ENCODE measurements at places on chromosomes 5 and 9.

DNA sequence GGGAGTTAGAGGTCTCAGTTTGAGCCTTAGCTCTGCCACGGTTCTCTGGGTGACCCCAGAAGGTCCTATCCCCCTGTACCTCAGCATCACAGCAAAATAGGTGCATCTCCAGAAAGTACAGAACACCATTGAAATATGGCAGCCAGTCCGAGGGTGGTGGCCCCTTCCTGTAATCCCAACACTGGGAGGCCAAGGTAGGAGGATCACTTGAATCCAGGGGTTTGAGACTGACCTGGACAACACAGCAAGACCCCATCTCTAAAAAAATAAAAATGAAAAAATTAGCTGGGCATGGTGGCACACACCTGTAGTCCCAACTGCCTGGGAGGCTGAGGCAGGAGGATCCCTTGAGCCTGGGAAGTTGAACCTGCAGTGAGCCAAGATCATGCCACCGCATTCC lies 7.0 kb upstream of the CRB2 start:
- no peak for DNase-seq

DNA sequence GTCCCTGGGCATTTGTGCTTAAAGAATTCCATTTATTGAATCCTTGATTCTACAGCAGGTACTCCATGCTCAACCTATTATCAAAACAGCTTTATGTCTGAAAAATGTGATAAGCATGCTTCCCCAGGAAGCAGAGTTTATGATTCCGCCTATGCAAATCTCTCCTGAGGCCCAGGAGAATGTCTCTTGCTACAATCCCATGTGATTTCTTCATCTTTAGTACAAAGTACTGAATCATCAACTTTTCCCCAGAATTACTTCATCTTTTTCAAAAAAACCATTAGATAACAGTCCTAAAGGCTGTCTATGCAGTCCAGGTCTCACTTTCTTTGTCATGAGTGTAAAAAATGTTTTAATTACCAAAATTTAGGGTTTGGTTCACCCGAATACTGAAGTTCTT lies 130.2 kb upstream of the ADAMTSL1 start:
- DNase-seq: no peak

- DNase-seq: no peak
These were observed 28.9 kb downstream of the TYRP1 start for GRCh38 chr9:12722131-12722530.

DNA sequence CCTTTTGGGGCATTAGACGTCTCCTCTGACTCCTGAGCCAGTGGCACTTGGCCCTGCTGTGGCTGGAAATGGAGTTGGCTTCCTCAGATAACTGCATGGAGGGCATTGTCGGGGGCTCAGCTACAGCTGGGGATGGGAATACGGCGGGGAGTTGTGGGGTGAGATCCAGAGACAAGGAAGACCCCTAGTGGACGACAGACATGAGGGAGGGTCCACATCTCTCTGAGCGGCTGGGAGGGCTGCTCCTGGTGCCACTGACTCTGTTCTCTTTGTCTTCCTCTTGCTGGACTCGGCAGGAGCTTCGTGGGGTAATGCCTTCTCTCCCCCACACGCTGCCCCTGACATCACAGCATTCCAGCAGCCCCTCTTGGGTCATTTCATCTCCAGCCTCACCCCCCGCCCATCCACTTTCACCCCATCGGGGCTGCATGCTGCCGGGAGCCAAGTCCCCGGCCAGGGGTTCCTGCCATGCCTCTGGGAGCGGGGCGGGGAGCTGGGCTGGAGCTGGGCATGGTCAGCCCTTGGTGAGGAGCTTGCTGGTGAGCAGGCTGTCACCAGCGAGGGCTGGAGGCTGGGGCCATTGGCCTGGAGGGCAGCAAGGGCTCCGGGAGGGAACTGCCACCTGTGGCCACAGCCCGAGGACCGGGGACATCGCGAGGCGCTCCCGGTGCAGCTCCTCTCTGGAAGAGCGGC lies 172.3 kb downstream of the CACNA1B start:
- DNase-seq: no peak

GRCh38 chr5:81426359-81427030 lies 32.6 kb upstream of the ACOT12 start:
- no peak for DNase-seq

GRCh38 chr9:98010445-98010844 lies 27.3 kb downstream of the ANP32B start:
- no peak for DNase-seq

GRCh38 chr5:31412324-31412723 lies 119.6 kb downstream of the DROSHA start:
- DNase-seq: no peak

DNA sequence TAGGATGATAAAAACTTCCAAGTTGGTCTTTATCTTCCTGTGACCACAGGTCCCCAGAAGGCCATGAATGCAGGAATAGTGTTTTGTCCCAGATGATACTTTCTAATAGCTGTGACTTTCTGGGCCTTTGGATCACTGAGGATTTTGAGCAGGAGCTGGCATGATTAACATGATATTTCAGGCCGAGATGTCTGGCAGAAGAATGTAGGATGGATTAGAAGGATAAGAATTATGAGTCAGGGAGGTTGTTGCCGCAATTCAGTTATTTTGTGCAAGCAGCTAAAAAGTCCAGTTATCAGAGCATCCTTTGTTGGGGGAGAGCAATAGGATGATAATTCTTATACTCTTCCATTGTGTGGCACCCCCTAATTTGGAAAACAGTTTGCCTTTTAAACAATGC lies 189.7 kb downstream of the PSAT1 start:
- no peak for DNase-seq

GRCh38 chr5:138610415-138610917 lies 35.3 kb upstream of the HSPA9 start:
- no peak for DNase-seq
